ENCODE measurements at places on chromosomes 12 and 14.

DNA sequence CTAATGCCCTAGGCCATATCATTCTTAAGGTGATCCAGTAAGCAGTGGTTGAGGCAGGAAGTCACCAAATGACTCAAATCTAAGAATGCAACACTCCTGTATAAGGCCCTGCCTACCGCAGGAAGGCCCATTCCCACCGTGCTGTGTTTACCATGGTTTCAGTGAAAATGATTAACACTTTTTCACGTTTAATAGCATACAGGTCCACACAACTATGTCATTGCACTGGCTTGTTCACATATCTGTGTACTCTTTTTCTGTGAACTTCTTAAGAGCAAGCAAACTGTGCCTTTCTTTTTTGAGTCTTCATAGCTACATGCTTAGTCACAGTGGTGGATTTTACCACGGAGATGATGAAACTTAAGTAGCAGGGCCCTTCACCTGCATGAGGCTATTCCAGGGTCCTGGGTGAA is 214.9 kb downstream of the CNTN1 start:
- no peak for DNase-seq

- no peak for DNase-seq
Measured at GRCh38 chr14:98229656-98230366, 1042.2 kb downstream of the BCL11B start.

DNA sequence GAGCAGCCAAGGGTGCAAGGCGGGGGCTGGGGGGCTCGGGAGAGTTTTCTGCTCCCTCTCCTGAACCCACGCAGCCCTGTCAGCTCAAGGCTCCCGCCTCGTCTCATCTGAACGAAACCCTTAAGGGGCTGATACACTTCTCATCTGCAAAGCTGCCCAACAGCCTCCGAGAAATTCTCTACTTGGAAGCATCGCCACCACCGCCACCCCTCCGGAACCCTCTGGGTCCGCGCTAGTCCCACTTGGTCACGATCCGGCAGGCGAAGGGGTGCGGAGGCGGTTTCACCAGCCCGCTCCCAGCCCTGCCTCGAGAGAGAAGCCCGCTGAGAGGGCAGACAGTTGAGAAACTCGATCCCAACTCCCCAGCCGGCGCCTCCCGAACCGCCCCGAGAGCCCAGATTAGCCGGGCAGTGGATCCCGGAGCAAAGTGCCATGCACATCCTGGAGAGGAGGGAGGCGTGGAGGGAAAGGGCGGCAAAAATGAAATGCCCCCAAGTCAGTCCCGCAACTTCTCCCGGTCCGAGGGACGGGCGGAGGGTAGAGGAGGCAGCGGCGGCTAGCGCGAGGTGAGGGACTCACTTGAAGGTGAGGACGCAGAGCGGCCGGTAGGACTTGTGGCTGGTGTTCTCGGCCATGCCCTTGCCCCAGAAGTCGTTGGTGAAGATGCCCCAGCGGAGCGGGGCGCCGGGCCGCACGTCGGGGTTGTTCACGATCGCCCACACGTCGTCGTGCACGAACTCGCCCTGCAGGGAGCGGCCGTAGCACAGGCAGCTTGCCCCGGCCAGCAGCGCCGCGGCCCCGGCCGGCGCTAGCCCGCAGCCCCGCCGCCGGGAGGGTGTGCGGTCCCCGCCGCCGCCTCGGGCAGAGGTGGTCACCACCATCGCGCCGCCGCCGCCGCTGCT is 620 bp downstream of the TMTC1 start:
- DNase-seq, result no peak

DNA sequence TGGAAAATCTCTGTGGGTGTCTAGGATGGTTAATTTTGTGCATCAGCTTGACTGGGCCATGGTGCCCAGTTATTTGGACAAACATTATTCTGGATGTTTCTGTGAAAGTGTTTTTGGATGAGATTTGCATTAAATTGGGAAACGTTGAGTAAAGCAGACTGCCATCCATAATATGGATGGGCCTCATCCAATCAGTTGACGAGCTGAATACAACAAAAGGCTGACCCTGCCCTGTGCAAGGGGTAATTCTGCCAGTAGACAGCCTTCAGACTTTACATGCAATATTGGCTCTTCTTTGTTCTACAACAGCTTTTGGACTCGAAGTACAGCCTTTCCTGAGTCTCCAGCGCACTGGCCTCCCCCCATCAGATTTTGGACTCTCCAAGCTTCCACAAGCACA is 1.5 kb upstream of the CDKN3 start:
- DNase-seq, result no peak

- no peak for DNase-seq
Measured at GRCh38 chr12:948238-948637, 1.3 kb downstream of the RAD52 start.

- no peak for DNase-seq
Measured at GRCh38 chr12:116614194-116614915, 55.2 kb downstream of the MAP1LC3B2 start.

- no peak for DNase-seq
Measured at GRCh38 chr14:72126561-72126960, 194.3 kb downstream of the RGS6 start.

GRCh38 chr12:49635656-49636055 is 12.3 kb downstream of the PRPF40B start:
- DNase-seq, result no peak

DNA sequence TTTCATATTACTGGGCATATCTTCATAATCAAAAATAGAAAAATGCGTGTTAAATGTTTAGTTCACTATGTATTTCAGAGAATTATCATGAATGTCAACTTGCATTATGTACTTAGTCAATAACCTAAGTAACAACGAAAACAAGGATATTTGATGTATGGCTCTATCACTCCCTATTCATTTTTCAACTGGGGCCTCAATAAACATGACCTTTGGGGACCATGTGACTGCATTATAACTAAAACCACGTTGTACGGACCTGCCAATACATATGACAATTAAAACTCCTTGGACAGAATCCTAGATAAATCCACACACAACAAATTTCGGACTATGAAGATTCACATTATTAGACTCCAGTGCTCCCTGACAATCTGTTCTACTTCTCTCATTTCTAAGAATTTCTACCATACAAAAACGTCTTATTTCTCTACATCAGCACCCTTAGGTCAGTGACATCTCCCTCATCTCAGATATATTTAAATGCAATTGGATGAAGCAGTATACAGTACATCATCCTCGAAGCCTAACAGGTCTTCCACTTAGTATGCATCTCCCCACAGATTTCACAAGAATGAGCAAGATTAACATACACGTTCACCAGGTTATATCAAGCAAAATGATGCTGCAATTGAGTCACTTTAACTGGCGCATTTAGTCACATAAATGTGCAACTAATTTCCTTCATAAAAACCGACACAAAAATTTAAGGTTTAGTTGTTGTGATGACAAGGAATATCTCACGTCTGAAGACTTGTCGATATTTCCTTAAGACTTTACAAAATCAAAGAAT is 1.5 kb downstream of the UBE2N start:
- no peak for DNase-seq

DNA sequence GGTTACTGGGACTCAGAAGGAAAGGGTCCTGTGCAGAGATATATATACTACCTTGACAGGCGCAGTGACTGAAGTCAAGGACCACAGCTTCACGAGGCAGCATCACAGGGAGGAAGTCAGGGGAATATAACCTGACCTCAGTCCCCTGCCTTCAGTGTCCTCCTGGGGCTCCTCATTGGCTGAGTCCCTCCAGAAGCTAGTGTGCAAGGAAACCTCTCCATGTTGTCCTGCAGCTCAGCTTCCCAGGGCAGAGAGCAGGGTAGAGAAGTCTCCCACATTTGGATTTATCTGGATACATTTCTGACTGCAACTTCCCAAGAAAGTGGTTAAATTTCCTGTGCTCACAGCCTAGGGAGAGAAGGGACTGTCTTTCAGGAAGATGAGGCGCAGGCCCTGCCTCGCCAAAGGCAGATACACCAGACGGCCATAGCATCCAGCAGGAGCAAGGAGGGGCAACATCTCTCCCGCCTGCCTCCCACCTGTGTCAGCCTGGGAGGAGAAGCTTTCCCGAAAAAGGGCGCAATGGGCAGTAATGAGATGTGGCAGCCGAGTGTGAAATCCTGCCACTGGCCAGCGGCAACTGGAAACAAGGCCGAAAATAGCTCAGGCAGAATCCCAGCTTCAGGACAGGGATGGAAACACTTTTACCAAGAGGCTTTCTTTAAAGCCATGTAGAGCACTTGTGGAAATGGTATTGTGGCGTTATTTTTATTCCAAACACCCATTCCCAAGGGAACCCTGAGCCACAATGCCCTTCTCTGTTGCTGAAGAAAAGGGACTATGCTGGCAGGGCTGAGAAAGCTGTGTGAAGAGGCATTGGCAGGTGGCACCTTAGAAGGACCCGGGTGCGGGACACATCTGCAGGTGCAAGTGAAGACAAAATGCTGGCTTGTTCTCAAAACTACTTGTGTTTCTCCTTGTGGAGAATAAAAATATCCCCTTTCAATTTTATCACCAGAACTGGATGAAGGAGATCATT is 54.9 kb upstream of the HIF1A start:
- peak; percentile 66 for DNase-seq

DNA sequence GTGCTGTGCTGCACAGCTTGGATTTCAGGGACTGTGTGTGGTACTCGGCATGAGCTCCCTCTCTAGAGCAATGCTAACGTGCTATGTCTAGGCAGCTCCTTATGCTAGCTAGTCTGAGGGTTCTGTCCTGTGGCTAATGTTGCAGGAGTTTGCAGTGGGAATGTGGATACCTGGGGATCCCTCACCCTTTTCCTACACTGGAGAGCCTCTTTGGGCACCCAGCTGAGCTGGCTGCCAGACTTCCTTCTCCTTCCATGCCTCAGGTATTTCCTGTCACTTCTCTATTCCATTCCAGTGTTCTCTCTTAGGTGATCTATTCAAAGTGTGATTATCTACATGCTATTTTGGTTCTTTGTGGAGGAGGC is 64.9 kb downstream of the FBXO33 start:
- DNase-seq, result no peak

- peak; percentile 95 for DNase-seq
Measured at GRCh38 chr12:52175371-52176350, 16.2 kb downstream of the KRT80 start.

DNA sequence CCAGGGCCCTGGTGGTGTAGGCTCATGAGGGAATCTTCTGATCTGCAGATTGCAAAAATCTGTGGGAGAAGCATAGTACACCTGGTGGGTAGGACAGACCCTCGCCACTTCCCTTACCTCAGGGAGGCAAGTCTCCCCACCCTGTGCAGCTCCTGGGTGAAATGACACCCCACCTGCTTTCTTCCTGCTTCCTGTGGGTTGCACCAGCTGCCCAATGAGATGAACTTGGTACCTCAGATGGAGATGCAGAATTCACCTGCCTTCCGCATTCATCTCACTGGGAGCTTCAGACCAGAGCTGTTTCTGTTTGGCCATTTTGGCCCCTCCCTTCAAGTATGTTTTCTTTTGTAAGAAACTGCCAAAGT is 4.7 kb downstream of the CLEC2D start:
- DNase-seq, result no peak

GRCh38 chr12:2312770-2313169 is 260.0 kb downstream of the CACNA1C start:
- no peak for DNase-seq

- no peak for DNase-seq
Measured at GRCh38 chr12:30796891-30797371, 42.2 kb upstream of the CAPRIN2 start.

- no peak for DNase-seq
Measured at GRCh38 chr14:21199611-21200560, 44.0 kb upstream of the OR5AU1 start.

DNA sequence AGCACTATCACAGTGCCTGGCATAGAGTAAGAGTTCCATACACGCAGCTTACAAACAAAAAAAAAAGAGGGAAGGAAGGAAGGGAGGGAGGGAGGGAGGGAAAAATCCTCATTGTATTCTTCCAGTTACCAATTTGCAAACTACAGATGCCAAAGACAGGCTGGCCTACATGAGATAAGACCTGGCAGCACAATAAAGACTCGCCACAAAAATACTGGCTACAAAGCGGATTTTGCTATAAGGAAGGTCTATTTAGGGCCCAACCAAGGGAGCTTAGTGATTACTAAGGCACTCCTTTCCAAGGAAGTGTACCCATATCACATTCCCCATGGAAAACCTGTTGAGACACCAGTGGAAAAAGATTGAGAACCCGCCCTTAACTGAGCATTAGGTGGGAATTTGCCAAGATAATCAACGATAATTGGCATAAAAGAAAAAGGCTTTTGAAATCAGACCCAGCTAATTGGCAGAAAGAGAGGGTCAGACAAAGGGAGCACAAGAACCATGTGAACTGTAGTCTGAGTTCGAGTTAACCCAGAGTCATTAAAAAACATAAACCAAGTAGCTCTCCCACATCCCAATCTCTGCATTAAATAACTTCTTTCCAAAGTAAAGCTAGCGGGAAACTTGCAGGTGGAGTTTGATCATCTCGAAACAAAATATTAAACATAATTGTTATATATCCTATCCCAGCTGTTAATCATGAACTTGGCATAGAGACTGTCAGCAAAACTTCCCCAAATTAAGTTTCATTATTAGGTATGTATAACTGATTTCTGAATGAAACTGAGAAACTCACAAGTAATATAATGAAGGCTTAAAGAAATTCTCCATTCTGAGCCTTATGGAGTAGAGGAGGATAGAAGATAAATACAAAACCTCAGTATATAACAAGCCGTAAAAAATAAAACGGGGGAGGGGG is 50.1 kb downstream of the PHLDA1 start:
- no peak for DNase-seq

- DNase-seq, result no peak
Measured at GRCh38 chr14:92316937-92317336, 6.0 kb upstream of the SLC24A4 start.

- no peak for DNase-seq
Measured at GRCh38 chr12:1666215-1666614, 24.7 kb upstream of the ADIPOR2 start.

DNA sequence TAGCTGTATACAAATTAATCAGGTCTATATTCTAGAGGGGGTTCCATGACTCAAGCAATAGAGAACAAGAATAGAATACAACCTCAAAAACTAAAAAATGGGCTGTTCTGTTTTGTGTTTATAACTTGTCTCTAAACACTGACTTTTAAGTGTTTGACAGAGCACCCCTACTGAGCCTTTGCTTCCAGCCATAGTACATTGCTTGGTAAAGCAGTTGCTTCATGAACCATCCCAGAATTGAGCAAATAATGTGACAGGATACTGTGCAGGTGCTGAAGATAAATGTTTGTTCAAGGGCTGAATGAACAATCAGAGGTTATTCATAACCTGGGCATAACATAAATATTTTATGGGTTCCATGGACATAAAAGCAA is 11.5 kb downstream of the SPTSSA start:
- DNase-seq, result peak; percentile 32

DNA sequence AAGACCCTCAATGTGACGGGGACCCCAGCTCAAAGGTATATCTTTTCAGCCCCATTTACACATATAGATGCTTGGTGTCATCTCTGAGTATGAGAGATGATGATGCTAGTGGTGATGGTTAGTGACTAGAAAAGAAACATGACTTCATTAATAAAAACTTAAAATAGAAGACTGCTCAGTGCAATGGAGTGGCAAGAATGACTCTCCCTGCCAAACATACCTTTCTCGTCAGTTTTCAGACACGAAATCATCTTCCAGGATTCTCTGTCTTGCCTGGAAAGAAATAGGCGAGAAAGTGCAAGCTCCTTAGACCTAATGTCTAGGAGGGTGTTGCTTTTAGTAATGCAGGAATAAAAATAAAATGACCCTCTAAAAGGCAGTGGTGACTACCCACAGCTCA is 71.7 kb downstream of the TPH2 start:
- DNase-seq, result no peak

GRCh38 chr14:97074856-97075255 is 277.7 kb downstream of the VRK1 start:
- no peak for DNase-seq

- DNase-seq, result peak; percentile 1
Measured at GRCh38 chr14:83300476-83301064, 1766.9 kb upstream of the SEL1L start.
